ENCODE measurements at places on chromosomes 16 and 17.

GRCh38 chr17:58285422-58285810 is 4.7 kb upstream of the MPO start:
- no peak for DNase-seq

DNA sequence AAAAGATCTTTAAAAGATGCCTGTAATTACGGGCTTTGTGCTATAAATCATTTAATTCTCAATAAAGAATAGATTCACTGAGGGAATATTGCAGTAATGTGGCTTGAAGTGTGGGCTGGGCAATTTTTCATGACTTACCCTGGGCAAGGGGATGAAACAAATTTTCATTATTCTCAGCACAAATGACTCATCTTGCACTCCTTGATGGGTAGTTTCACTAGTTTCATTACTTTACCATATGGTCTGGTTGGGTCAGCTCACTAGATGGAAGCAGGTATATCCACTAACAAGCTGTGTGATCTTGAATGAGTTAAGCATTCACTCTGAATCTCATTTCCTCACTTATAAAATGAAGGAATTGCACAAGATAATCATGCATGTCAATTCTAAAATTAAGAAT is 234.3 kb downstream of the ABCC12 start:
- no peak for DNase-seq

DNA sequence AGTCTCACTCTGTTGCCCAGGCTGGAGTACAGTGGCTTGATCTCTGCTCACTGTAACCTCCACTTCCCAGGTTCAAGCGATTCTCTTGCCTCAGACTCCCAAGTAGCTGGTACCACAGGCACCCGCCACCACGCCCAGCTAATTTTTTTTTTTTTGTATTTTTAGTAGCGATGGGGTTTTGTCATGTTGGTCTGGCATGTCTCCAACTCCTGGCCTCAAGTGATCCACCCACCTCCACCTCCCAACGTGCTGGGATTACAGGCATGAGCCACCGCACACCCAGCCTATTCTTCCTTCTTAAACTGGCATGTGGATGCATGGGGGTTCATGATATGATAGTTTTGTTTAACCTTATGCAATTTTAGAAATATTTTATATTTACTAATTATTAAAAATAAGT is 39.4 kb upstream of the VWA3A start:
- no peak for DNase-seq

- no peak for DNase-seq
These were observed 1.6 kb upstream of the TNP2 start for GRCh38 chr16:11270602-11271162.

DNA sequence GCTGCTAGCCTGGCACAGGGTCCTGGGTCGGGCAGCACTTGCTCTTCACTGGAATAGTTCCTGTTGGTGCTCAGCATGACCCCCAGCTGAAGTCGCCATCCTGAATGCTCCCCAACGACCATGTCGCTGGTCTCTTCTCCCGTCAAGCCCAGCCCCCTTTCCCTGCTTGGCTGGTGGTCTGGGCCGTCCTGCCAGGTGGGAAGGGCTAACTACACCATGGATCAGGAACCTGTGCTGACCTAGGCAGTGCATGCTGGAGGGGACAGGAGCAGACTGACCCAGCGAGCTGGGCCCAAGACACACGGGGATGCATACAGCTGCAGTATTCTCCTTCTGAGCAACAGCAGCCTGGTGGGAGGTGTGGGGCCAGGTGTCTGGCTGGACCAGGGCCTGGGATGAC is 9.2 kb upstream of the SREBF1 start:
- DNase-seq, result no peak

DNA sequence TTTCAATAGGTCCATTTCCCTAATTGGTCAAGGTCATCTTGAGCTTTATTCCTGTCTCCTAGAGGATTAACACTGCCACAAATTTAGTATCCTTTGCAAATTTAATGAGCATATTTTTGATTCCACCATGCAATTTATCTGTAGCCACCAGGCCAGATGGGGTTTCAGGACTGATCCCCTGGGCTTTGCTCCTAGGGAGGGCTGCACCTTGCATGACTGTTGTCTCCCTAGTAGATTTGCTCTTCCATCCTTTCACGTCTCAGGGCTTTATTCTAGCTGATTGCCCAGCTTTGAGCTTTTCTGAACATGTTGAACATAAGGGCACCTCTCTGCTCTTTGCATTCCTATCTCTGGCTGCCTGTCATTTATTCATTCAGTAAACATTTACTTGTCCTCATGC is 7.7 kb upstream of the KCNH6 start:
- DNase-seq, result no peak
